ENCODE measurements at places on chromosomes 5 and 9.

DNA sequence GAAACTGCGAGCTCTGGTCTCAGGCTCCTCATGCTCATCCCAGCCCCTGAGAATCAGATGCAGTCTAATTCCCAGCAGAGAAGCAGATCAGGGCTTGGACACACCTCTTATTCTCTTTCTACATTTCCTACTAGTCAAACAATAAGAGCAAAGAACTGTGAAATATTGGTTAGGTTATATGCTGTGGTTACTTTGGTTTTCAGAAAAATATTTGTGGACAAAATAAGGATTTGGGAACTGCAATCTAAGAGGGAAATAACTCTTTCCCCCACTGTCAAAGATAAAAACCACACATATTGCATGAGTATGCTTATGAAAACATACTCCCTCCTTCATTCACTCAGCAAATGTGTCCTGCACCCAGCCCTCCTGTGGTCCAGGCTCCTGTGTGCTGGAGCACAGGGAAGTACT, 164.5 kb upstream of the S1PR3 start:
- no peak for DNase-seq

DNA sequence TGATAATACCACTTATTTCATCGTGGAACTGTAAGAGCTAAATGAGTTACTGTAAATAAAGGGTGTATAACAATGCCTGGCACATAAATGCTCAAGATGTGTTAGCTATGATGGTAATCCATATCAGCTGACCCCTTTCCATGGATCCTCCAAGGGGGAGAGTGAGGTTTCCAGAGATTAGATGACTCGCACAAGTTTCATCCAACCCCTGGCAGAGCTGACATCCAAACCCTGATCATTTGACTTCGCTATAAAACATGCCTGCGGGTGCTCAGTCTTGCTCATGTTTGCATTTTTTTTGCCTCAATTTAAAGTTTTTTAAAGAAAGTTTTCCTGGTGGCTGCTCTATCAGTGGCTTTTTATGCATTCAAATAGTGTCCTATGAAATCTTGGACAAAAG, 145.7 kb upstream of the SMIM23 start:
- DNase-seq: no peak

- DNase-seq: no peak
Observed at GRCh38 chr9:114400219-114400618, 12.4 kb upstream of the AKNA start.

DNA sequence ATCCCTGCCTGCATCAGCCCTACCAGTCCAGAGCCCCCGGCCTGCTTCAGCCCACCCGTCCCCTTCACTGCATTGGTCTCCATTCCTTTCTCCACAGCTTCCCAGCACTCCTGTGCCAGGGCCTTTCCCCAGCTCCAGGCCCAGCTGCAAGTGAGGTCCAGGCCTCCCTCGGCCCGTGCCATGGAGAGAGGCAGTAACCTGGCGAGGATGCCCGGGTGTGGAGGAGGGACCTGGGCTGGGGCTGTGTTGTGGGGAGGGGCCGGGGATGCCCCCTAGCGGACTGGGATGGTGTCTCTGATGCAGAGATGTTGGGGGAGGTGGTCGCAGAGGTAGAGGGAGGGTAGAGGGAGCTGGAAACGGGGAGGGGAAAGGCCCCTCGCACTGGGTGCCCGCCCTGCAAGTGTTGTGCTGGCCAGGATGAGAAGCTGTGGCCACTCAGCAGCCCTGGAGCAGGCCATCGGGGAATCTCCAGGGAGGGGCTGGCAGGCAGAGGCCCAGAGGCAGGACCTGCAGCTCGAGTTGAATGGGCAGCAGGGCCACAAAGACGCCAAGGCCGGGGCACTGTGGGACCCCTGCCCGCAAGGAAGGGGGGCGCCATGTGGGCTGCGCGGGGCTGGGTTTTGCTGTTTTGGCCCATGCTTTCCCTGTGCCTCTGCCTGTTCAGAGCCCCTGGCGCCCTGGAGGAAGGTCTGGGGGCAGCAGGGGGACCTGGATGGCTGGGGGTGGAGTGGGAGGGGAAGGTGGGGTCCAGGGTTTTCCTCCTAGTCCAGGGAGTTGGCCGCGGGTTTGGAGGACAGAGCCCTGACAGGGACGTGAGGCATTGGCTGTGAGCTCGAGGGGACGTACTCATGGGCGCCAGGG, 26.0 kb upstream of the NKD2 start:
- DNase-seq: no peak

DNA sequence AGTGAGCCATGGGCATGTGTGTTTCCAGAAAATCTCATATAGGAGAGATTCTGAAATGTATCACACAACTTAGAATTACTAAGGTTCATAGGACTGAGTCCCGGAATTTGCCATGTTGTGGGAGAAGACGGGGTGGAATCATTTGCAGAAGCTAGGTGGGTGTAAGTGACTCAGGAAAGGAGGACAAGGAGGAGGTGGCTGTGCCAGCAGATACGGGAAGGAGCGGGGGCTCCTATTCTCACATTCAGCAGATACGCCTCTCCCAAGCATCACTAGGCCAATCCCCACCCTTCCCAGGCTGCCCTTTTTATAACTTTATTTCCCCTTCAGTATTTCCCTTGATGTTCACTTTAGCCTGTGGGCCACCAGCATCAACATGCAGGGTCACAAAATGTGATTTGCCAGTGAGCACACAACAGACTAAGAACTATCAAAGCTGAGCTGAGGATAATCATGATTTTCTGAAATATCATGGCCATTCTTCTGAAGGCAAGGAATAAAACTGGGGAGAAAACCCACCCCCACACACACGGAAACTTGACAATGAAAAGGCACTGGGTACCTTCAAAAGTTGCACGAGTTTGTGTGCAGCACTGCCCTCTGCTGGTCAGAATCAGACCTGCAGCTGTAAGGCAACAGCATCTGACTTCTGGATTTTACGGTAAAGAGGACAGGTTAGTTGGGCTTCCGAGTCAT, 133.2 kb downstream of the MTX3 start:
- no peak for DNase-seq

DNA sequence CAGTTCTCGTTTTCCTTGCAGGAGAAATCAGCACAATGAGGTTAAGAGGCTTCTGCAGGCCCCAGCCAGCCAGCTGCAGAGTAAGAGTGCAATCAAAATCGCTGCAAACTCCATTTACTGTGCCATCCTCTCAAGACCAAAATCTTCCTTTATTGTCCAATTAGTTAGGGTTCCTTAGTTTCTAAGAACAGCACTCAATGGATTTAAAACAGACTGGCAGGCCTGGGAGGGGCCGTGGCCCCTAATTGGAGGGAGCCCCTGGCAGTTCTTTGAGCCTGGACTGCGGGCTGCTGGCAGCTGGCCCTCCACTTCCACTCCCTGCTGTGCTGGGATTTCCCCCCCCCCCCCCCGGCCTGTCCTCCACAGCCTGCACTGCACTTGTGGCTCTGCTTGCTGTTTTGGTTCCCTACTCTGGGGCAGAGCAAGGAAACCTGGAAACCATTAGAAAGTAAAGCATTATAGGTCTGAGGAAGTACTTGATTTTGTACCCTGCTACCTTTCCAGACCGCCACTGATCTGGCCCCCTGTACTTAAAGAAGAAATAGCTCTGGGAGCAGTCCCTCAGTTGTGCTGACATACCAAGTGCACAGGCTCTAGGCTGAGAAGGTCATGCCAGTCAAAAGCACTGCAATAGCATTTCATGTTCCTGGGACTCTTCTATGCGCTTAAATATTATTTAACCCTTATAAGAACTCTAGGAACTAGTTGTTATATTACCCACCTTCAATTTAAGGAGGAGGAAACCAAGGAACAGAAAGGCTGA, 129.0 kb downstream of the APBA1 start:
- no peak for DNase-seq

GRCh38 chr9:75995066-75995465, 104.6 kb downstream of the PCSK5 start:
- DNase-seq: no peak

DNA sequence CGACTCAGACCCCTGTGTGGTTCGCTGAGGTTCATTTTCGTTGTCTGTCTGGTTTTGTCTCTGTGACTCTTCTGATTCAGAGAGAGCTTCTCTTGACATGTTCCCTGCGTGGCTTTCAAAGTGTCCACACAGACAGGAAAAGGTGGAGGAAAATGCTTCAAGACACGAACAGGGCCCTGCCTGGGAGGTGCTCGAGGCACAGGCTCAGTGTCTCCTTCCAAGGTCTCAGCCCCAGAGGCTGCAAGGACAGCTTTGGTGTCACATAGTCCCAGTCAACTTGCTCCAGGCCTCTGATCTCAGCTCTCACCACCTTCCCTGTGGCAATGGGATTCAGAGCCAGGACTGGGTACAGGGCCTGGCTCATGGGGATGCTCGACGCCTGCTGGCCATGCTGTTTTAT, 51.6 kb upstream of the SARDH start:
- DNase-seq: no peak

- no peak for DNase-seq
Observed at GRCh38 chr5:110256298-110256697, 470.2 kb downstream of the TMEM232 start.

GRCh38 chr5:93602241-93603077, 19.4 kb downstream of the NR2F1 start:
- DNase-seq: no peak

DNA sequence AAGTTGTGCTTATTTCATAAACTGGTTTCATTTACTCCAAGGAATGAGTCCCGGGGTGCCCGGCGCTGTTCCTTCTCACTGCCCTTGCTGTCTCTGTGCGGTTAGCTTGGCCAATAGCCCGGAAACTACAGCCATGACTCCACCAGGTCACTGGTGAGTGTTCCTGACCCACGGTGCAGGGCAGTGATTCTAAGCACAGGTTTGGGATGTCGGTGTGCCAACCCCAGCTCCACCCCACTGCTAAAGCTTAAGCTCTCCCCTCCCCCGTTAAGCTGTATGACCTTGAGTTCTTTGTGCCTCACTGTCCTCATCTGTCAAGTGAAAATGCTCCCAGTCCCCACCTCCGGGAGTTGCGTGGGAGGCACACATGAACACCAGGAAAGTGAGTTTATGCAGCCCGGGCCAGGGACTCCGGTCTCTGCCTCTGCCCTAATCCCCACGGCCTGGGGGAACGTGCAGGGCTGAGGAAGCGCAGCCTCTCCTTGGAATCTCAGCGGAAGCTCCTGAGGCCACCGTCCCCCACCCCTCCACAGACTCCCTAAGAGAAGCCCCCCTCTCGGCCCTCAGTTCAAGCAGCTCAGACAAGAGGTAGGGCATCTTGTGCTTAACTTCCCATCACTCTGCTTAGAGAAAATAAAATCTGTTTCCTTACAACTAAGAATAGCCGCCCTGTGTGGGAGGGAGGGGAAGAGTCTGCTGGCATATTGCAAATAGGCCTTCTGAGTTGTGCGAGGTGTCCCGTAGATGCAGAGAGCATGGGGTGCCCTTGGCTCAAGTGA, 92.0 kb upstream of the RAI14 start:
- no peak for DNase-seq

DNA sequence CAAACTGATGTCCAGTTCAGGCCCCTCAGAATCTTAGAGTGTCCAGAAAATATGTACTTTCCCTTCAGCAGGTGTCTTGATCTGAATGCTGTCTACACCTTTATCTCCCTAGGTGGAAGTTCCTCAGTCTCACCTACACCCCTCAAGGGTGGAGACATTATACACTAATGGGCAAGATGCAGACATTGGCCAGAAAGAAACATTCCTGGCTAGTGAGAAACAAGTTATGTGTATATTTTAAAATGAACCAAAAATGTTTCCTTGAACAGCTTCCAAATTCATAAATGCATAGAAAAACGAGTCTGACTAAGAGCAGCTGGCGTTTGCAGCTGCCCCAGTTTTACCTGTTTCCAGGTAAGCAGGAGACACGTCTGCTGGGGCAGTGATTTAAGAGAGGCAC, 140.5 kb upstream of the IRX4 start:
- DNase-seq: no peak
